ENCODE measurements at places on chromosomes 7 and 10.

GRCh38 chr10:22349755-22350154 is 4.5 kb downstream of the SPAG6 start:
- DNase-seq, result no peak

DNA sequence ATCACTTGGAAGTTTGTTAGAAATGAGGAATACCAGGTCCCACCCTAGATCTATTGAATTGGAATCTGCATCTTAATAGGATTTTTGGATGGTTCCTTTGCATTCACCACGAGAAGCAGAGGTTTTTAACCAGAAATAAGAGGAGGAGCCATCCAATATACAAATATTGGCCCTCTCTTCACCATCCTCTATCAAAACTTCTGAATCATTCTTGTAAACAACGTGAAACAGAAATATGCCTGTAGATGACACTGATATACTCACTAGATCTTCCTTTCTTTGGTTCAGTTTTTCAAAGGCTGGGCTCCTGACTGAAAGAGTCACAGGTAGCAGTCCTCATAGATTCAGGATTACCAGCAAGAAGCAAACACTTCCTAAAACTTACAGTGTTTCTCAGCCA is 39.5 kb downstream of the ZNF365 start:
- no peak for DNase-seq

DNA sequence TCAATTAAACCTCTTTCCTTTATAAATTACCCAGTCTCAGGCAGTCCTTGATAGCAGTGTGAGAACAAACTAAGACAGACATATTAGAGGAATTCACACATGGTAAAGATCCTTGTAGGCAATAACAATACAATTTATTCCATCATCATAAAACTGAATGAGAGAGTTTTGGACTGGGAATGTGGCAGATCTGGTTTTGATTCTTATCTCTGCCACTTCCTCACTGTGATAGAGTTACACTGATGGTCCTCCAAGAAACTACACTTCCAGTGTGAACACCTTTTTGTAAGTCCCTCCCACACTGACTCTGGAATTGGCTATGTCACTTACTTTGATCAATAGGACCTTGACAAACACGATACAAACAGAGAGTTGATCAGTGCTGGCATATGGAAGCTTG is 2.9 kb downstream of the ENO4 start:
- no peak for DNase-seq

DNA sequence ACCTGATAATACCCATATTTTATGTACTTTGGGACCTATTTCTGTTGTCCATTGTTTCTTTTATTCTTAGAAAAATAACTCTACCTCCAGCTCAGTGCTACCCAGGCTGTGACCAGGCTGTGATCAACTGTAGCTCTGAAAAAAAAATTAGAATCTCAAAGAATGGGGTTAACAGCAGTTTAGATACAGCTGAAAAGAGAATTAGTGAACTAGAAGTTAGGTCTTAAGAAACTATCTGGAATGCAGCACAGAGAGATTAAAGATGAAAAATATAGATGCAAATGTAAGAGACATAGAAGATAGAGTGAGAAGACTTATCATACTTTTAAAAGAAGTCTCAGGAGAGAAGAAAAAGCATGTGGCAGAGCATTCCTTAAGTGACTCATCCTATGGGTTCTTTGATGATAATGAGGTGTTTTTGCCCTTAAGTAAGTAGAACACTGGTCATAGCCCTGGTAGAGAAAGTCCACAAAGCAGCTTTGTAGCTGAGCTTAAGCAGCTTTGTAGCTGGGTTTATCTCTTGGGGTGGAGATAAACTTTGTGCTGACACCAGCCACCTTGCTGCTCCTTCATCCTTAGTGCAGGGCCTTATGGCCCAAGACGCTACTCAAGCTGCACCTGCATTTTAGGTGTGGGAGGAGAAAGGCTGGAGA is 27.3 kb upstream of the SFRP5 start:
- no peak for DNase-seq

GRCh38 chr10:56823849-56824248 is 462.8 kb upstream of the ZWINT start:
- no peak for DNase-seq
